ENCODE measurements at places on chromosomes 1 and 21.
A peak's percentile ranks its signal among the peaks of the same experiment; 100 is the strongest.

DNA sequence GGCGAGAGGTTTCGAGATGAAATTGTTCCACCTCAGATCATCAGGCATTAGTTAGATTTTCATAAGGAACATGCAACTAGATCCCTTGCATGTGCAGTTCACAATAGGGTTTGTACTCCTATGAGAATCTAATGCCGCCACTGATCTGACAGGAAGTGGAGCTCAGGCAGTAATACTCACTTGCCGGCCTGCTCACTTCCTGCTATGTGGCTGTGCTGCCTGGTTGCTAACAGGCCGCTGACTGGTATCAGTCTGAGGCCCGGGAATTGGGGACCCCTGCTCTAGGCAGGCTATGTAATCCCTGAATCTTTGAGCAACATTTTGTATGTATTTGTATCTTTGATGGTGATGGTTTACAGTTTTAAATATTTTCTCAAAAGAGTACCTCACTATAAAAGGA lies 32.5 kb downstream of the XKR8 start:
- H3K4me1 ChIP-seq: no peaks in the 10 kb centered on the region
- no peak overlapping the region for H3K27ac ChIP-seq
- H3K4me3 ChIP-seq: no peak overlapping the region
- no peaks in the 10 kb centered on the region for H3K27me3 ChIP-seq
- no peak for DNase-seq
- H3K36me3 ChIP-seq: peaks cover 17% of the 10 kb centered on the region

- no peaks in the 10 kb centered on the region for H3K4me1 ChIP-seq
- peaks cover 4% of the 10 kb centered on the region for H3K27me3 ChIP-seq
- peak; percentile 11 for DNase-seq
- no peak within 1 kb of the TSS for H3K27ac ChIP-seq
Measured at GRCh38 chr1:235866205-235866912, at the start of gene LYST. Gene LYST, minus strand, starts transcription at chr1:235866906. Its CDS starts 36,489 bp downstream, at chr1:235830417.

GRCh38 chr1:218475275-218475674 lies 130.1 kb downstream of the TGFB2 start:
- no peak overlapping the region for H3K4me3 ChIP-seq
- H3K36me3 ChIP-seq: no peaks in the 10 kb centered on the region
- no peaks in the 10 kb centered on the region for H3K4me1 ChIP-seq
- H3K27ac ChIP-seq: no peak overlapping the region
- H3K27me3 ChIP-seq: no peaks in the 10 kb centered on the region
- DNase-seq: no peak

DNA sequence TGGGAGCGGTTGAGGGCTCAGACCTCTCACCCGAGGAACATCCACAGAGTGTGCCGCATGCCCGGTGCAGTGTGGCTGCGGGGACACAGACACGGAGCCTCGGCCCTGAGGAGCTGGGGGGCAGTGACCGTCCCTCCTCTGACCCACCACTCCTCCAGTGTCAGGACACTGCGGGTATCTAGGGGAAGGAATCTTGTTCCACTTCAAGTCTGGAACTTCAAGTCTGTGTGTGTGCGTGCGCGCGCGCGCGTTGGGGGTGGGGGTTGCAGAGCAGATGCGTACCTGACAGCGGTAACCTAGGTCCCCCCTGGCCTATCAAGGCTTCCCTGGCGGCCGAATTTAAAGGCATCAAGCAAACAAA lies 17.3 kb downstream of the PCSK9 start:
- no peaks in the 10 kb centered on the region for H3K27me3 ChIP-seq
- H3K4me3 ChIP-seq: no peak overlapping the region
- H3K4me1 ChIP-seq: no peaks in the 10 kb centered on the region
- DNase-seq: no peak
- peaks cover 53% of the 10 kb centered on the region for H3K36me3 ChIP-seq
- H3K27ac ChIP-seq: no peak overlapping the region

GRCh38 chr1:34871443-34872132 lies 12.0 kb upstream of the SMIM12 start:
- no peak overlapping the region for H3K27ac ChIP-seq
- no peak for DNase-seq
- no peaks in the 10 kb centered on the region for H3K36me3 ChIP-seq
- H3K27me3 ChIP-seq: no peaks in the 10 kb centered on the region

GRCh38 chr1:205262731-205263171 lies 35.0 kb downstream of the TMCC2 start:
- no peaks in the 10 kb centered on the region for H3K27me3 ChIP-seq
- DNase-seq: no peak
- no peak overlapping the region for H3K4me3 ChIP-seq
- H3K36me3 ChIP-seq: no peaks in the 10 kb centered on the region

GRCh38 chr1:213507472-213508223 lies 456.6 kb downstream of the RPS6KC1 start:
- no peak for DNase-seq
- no peak overlapping the region for H3K4me3 ChIP-seq
- H3K36me3 ChIP-seq: no peaks in the 10 kb centered on the region
- H3K27ac ChIP-seq: no peak overlapping the region
- peaks cover 1% of the 10 kb centered on the region for H3K4me1 ChIP-seq

GRCh38 chr1:88800382-88801051 lies 90.8 kb downstream of the GTF2B start:
- H3K36me3 ChIP-seq: peaks cover 4% of the 10 kb centered on the region
- no peak overlapping the region for H3K27ac ChIP-seq
- H3K4me1 ChIP-seq: no peaks in the 10 kb centered on the region
- no peak overlapping the region for H3K4me3 ChIP-seq
- no peak for DNase-seq

DNA sequence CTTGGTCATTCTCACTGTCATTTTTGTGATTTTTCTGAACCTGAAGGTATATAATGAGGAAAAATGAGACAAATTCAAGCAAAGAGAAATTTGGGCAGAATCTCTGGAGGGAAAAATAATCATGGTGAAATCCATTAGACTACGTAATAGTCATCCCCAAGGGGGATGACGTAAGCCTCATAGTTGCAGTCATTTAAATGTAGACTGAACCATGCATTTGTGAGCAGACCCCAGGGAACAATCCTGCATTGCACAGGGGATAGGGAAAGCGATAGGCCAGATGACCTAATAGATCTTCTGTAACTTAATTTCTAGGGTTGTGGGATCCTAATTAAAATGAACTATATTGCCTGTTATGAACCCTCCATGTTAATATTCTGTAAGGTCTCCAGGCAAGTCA lies 167.4 kb upstream of the C1orf21 start:
- H3K4me1 ChIP-seq: no peaks in the 10 kb centered on the region
- H3K27ac ChIP-seq: no peak overlapping the region
- no peak overlapping the region for H3K4me3 ChIP-seq
- DNase-seq: no peak

DNA sequence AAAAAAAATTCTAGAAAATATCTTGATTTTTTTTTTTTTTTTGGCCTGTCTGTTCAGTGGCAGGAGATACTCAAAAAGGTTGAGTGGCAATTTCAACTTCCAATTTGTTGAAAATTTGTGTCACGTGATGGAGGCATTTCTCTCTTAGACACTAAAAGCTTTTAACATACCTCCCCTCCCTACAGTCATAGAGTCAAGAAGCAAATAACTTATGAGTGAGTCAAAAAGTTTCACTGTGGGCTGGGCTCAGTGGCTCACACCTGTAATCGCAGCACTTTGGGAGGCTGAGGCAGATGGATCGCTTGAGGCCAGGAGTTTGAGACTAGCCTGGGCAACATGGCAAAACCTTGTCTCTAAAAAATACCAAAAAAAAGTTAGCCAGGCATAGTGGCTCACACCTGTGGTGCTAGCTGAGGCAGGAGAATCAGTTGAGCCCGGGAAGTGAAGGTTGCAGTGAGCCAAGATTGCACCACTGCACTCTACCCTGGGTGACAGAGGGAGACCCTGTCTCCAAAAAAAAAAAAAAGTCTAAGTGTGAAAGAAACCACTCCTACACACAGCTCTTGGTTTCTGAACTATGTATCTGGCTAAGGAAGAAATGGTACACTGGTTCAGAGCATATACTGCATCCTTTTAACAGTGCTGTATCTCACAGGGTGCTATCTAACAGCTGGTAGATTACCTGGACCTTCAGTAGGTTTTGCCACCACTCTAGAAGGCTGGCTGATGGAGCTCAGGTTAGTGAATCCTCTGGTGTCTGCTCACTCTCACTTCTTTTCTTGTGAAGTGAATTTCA lies 11.6 kb upstream of the BSDC1 start:
- DNase-seq: no peak
- H3K4me3 ChIP-seq: no peak overlapping the region
- 0 out of 2 replicates have a peak, but pooled peaks cover 1% of the 10 kb centered on the region for H3K4me1 ChIP-seq
- no peaks in the 10 kb centered on the region for H3K27me3 ChIP-seq

DNA sequence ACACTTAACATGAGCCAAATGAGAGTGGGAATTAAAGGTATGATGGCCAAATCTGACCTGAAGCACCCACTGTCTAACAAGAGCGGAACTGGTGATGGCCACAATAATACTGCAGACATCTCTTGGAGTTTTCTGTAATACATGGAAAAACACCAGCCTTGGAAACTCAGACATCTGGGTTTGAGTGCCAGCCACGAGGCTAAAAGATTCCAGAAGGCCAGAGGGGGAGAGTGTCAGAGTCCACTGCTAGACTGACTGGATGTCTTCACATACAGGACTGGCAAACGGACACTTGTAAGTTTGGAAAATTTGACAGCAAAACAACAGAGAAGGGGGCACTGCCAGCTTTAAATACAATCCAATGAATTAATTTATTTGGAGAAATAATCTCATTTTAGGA lies 175.1 kb downstream of the ADSS2 start:
- no peaks in the 10 kb centered on the region for H3K4me1 ChIP-seq
- no peaks in the 10 kb centered on the region for H3K27me3 ChIP-seq
- no peaks in the 10 kb centered on the region for H3K36me3 ChIP-seq
- no peak overlapping the region for H3K27ac ChIP-seq
- no peak overlapping the region for H3K4me3 ChIP-seq

DNA sequence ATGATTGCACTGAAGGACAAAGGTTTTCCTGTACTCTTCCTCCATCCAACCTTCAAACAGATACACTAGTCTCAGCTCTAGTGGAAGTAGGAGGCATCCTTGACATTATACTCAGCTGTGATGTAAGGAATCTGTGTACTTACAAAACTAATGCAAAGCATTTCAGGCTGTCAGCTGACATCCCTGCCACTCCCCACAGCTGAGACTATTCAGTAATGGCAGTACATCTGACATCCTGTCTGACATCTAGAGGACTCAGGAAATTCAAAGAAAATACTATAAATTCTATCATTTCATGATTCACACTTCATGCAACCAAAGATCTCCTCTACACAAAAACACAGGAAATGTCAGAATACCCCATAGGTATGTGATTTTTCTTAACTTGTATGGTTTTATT lies 325.8 kb downstream of the SMYD3 start:
- no peaks in the 10 kb centered on the region for H3K36me3 ChIP-seq
- H3K27me3 ChIP-seq: no peaks in the 10 kb centered on the region
- H3K27ac ChIP-seq: no peak overlapping the region

DNA sequence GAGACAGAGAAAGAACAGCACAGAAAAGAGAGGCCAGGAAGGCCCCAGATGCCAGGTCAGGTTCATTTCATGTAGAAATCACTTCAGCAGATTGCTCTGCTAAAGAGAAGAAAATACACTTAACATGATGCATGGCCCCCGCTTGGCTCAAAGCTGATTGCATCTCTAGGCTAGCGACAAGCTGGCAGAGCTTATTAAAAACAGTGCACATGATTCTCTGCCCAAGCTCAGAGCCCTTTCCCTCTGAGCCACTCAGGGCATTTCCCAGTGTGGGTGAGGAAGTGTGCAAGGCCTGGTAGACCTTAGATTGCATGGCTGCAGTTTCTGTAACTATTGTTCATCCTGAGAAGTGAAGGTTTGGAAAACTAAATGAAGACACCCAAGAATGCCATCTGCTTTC lies 3.3 kb upstream of the CAPN9 start:
- H3K4me3 ChIP-seq: no peak overlapping the region
- no peak for DNase-seq
- 0 out of 2 replicates have a peak, but pooled peaks cover 1% of the 10 kb centered on the region for H3K4me1 ChIP-seq

DNA sequence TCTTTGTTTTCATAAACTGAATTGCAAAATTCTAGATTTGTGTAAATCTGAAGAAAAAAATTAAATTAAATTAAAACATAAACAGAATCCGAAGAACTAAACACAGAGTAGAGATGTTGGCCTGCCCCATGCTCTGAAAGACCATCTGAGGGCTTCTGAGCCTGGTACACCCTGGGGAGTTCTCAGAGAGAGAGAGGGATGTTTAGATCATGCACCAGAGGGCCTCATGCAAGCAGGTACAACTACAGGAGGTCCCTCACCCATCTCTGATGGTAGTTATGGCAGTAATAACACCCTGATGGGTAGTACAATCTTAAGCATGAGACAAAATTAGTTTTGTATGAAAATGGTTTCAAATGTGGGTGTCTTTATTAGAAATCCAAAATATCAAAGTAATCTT lies 127.7 kb downstream of the TGFB2 start:
- no peaks in the 10 kb centered on the region for H3K36me3 ChIP-seq
- no peak overlapping the region for H3K4me3 ChIP-seq
- H3K27ac ChIP-seq: no peak overlapping the region

- no peak overlapping the region for H3K4me3 ChIP-seq
- H3K27me3 ChIP-seq: no peaks in the 10 kb centered on the region
- H3K27ac ChIP-seq: no peak overlapping the region
- DNase-seq: peak; percentile 82
- peaks cover 2% of the 10 kb centered on the region for H3K4me1 ChIP-seq
Measured at GRCh38 chr1:81414488-81415015, 386.2 kb upstream of the ADGRL2 start.

DNA sequence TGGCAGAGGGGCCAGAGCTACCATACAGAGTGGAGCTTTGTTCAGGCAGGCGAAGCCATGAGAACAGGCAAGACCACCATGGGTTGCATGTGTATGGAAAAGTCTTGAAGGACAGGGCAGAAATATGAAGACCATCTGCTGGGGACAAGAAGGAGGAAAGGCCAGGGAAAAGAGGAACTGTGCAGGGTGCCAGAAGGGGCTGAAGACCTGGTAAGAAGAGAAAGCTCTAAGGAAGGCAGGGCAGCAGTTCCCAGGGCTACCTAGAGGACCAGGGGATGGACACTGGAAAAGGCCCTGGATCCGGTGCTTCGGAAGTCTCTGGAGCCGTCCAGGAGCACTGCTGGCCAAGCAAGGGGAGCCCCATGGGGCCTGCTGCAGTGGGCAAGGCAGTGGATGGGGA lies 43.4 kb downstream of the PKP1 start:
- no peaks in the 10 kb centered on the region for H3K27me3 ChIP-seq
- no peaks in the 10 kb centered on the region for H3K36me3 ChIP-seq
- no peak overlapping the region for H3K4me3 ChIP-seq
- H3K4me1 ChIP-seq: no peaks in the 10 kb centered on the region

- H3K27ac ChIP-seq: no peak overlapping the region
- H3K4me1 ChIP-seq: no peaks in the 10 kb centered on the region
- H3K36me3 ChIP-seq: no peaks in the 10 kb centered on the region
- no peak for DNase-seq
- no peak overlapping the region for H3K4me3 ChIP-seq
Measured at GRCh38 chr1:222021129-222021528, 279.2 kb upstream of the DUSP10 start.

GRCh38 chr1:63277195-63278192 lies 44.9 kb upstream of the FOXD3 start:
- no peak for DNase-seq
- no peak overlapping the region for H3K4me3 ChIP-seq
- H3K36me3 ChIP-seq: no peaks in the 10 kb centered on the region

- H3K27ac ChIP-seq: no peak overlapping the region
- peaks cover 2% of the 10 kb centered on the region for H3K4me1 ChIP-seq
- H3K4me3 ChIP-seq: no peak overlapping the region
- H3K36me3 ChIP-seq: no peaks in the 10 kb centered on the region
- DNase-seq: no peak
Measured at GRCh38 chr1:216936779-216937178, 213.6 kb upstream of the ESRRG start.
